ELR (cell line): ENCODE measurements at places on chromosomes 16 and 17.

GRCh38 chr17:11997972-11998233, 628 bp upstream of the ZNF18 start:
- no peak for DNase-seq

DNA sequence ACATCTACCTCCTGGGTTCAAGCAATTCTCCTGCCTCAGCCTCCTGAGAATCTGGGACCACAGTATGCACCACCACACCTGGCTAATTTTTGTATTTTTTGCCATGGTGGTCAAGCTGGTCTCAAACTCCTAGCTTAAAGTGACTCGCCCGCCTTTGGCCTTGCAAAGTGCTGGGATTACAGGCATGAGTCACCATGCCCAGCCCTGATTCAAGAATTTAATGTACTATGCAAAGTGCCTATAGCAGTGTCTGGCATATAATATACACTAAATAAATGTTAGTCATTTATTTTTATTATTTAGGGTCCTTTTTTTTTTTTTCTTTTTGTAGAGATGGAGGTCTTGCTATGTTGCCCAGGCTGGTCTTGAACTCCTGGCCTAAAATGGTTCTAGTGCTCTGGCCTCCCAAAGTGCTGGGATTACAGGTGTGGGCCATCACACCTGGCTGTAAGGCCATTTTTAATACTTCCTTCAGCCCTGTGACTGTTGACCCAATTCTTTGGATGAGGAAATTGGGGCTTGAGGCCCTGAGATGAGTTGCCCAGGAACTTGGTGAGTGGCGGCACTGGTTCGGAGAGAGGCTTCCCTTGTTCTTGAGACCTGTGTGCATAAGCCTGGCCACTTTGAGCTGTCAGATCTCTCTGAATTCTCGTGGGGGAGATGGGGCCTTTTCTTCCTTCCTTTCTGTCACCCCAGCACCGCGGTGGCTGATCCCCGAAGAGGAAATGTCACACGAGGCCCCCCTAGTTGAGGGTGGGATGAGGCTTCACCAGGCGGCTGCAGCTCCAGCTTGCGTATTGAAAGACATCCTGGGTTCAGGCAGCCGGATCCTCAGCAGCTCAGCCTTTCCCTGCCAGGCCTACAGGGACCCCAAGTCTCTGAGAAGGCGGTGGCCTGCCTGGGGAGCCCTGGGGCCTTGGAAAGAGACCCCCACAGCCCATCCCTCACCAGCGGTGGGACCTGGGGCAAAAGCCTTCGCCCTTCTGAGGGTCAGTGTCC, 38.7 kb downstream of the LAT start:
- peak; percentile 56 for DNase-seq

GRCh38 chr17:77644181-77645071, 314.1 kb upstream of the TNRC6C start:
- DNase-seq: no peak

DNA sequence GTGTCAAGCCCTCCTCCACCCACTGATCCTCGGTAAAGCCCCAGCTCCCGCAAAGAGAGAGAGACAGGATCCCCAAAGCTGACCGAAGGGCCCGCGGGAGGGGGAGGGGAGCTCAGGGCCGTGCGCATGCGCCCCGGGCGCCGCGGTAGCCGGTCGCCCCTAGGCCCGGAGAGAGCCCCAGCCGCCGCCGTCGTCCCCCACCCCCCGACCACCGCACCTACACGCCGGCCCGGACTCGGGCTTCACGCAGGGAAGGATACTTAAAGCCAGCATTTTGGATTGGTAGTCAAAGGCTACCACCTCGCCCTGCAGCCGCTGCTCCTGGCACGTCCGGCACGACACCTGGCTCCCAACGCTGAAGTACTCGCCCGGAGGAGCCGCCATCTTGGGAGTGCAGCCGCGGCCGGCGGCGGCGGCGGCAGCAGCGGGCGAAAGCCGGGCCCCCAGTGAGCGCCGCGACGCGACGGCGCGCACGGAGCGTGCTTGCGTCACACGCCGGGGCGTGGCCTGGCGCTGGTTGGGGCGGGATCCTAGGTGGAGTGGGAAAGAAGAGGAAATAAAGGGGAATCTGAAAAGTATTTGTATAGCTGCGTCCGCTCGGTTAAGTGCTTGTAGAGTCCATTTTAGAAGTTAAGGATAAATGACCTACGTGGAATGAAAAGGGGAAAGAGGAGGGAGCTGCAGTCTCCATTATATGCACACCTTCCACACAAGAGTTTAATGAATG, at the start of gene LSM12:
Gene LSM12 (minus strand): TSS at position 468 of the 727 bp plus-strand sequence. CDS start 84 bp downstream, at position 384.
- peak; percentile 96 for DNase-seq

DNA sequence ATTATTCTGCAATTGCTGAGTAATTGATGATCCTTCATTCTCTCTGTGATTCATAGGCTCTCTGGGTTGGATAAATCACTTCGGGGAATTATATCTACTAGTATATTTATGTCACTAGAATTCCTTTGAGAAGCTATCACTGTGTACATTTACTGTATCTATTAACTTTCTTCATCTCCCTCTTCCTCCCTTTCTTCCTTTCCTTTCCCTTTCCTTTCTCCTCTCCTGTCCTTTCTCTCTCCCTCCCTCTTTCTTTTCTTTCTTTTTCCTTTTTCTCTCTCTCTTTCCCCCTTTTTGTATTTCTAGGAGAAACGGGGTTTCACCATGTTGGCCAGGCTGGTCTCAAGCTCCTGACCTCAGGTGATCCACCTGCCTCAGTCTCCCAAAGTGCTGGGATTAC, 711.8 kb downstream of the WWOX start:
- DNase-seq: no peak

DNA sequence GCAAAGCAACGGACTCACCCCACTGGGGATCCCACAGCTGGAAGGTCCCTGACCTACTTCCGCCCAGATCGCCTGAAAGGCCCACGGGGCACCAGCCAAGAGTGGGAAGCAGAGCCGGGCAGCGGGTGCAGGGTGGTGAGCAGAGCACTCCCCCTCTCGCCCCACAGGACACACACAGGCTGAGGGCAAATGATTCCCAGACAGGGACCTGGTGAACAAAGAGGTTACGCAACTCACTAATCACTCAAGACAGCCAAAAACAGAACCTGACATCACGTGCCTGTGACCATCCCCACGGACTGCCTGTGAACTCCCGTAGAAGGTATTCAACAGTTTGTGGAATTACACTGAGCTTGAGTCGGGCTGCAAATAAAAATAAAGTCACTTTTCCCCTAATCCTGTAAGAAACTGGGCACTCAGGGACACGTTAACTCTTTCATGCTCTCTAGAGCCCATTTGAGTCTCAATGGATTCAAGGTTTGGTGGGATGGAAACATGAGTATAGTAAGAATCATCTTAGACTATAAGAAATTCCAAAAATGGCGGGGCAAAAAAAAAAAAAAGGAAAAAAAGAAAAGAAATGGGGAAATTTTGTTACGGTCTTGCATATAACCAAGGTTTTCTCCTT, 396.1 kb downstream of the SOX9 start:
- DNase-seq: no peak

DNA sequence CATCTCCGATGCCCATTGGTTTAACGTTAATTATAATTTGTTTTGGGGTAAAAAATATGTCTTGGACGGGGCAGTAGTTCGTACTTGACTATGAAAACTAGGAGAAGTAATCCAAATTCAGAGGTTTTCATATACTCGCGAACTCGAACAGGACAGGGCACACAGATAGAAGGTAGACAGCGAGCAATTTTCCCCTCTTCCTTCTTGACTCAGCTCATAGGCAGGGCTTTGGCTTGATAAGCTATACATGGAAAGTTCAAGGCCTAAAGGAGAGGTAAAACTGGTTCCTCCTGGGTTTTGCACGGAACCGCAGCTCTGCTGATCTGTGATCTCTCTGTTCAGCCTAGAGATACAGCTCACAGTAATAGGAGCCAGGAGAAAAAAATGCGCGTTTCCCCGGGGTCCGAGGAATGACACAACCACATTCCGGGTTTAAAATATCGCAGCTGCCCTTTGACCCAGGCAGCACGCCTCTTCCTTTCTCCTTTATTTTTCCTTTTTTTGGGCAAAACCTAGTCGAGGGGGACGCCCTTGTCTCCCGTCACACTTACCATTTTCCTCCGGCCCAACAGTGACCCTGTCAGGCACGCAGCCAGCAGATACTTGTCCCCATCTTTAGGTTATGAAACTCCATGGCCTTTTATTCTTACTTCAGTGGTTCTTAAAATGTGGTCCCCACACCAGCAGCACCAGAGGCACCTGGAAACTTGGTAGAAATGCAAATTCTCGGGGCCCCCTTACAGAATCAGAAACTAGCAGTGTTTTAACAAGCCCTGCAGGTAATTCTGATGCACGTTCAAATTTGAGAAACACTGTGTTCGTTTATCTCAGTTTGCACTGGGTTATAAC, 1.7 kb upstream of the LASP1 start:
- DNase-seq: peak; percentile 77

- peak; percentile 50 for DNase-seq
These were observed 42.8 kb downstream of the COG7 start for GRCh38 chr16:23410176-23410575.

GRCh38 chr17:48053758-48054237, 5.6 kb downstream of the NFE2L1 start:
- no peak for DNase-seq

DNA sequence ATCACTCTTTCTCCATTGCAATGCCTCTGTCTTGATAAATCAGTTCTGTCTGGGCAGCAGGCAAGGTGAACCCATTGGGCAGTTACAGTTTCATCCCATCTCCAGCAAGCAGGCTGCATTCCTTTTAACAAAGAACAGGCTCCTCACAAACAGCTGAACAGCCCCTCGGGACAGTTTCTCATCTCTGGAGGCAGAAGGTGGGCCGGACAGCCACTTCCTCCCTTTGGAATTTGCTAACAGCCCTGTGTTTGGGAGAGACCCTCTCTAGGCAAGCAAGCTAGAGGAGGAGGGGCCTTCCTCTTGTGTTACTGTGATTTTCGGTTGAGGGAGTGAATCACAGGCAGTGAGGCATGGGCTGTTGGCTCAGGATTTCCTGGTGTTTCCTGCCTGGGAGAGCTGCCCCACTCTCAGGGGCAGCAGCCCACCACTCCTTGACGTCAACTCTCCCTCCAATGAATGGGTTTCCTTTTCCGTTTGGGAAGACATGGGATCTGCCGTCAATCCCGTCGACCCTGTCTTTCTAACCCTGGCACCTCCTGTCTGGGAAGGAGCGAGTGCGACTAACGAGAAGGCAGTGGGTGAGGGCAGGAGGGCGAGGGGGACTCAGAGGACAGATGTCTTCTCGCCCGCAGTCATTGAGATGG, 3.7 kb upstream of the PGS1 start:
- DNase-seq: peak; percentile 90

DNA sequence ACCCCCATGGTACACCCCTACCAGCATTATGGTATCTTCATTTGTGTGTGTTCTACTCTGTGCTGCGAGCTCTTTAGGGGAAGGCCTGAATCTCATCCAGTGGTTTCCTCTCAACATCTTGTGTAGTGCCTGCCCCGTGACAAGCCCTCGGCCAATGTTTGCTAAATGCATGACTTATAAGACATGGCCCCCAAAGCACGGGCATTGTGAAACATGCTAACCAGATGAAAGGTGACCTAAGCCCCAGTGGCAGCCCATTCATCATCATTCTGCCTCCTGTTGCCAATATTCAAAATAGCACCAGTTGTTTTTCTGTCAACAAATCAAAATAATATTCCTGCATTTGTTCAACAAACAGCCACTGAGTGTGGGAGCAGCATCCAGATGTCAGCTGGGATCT, 108.8 kb upstream of the HSBP1 start:
- no peak for DNase-seq

GRCh38 chr17:62625870-62626200, 1.6 kb upstream of the MRC2 start:
- DNase-seq: no peak

GRCh38 chr17:8022360-8023003, 16.4 kb upstream of the ALOX15B start:
- DNase-seq: no peak

DNA sequence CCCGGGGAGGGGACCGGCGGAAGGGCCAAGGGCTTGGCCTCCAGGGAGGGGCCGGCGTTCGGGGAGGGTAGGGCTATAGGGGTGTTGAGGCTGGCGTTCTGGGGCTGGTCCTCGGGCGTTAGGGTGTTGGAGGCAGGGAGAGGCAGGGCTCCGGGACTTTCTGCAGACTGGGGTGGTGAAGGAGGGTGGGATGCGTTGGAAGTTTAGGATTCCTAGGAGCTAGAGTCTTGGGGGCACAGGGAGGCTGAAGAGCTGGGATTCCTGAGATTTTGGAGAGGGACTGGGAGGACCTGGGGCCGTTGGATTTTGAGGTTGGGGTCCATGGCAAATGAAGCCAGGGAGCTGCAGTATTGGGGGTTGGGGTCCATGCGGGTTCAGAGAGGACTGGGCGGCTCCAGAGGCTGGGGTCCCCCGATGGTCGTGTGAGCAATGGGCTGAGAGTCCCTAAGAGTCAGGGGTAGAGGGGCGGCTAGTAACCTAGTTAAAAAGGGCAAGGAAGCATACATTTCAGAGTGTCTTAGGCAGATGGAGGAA, 740 bp downstream of the NFATC2IP start:
- peak; percentile 43 for DNase-seq

- no peak for DNase-seq
These were observed 64.5 kb upstream of the SEC14L1 start for GRCh38 chr17:77076124-77076830.

GRCh38 chr16:67608364-67608763, 36.6 kb upstream of the CARMIL2 start:
- no peak for DNase-seq

- no peak for DNase-seq
These were observed 668.2 kb downstream of the CDH11 start for GRCh38 chr16:64453646-64454045.

- peak; percentile 59 for DNase-seq
These were observed 55.4 kb downstream of the CREBBP start for GRCh38 chr16:3825103-3825502.

GRCh38 chr17:64936117-64936516, 16.8 kb upstream of the LRRC37A3 start:
- DNase-seq: no peak

GRCh38 chr16:89722392-89723278, 1.3 kb downstream of the ZNF276 start:
- DNase-seq: peak; percentile 43

- DNase-seq: no peak
These were observed 74.0 kb upstream of the CREBBP start for GRCh38 chr16:3954411-3954921.

DNA sequence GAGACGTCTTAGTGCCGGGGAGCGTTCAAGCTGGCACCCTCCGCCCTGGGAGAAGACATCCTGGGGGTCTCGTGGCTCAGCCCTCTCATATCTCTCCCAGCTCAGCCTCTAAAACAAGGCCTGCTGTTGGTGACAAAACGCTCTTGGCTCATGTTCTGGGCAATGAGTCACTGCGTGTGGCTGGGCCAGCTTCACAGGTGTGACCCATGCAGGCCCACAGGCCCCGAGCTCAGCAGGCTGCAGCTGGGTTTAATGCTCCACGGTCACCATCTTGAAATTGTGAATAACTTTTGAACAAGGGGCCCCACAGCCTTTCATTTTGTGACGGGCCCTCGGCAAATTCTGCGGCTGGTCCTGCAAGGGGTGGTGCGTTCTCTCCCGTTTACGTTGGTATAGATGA, 22.4 kb downstream of the GAA start:
- DNase-seq: peak; percentile 33

GRCh38 chr17:68314916-68315535, 23.7 kb downstream of the ARSG start:
- no peak for DNase-seq

DNA sequence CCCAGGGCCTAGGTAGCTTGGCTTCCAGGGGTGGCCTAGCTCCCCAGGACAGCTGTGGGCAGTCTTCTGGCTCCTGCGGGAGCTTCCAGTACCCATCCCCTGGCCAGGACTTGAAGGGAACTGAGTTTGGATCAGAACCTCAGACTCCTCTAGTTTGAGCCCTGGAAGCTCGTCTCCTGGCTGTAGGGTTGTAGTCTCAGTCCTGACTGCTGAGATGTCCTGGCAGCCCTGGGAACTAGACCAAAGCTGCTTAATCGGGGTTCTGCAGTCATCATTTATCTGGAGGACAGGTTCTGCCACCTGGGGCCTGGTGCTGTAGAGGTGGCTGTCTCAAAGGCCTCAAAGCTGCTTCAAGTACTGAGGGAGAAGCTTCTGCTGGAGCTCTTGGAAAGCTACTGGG, 163.7 kb downstream of the WSCD1 start:
- DNase-seq: no peak
